Endodermal cell (in vitro differentiated cells): ENCODE measurements at places on chromosomes 7 and 10. TPM values are rescaled to one million over a fixed set of nuclear protein-coding genes. Genes with fewer than 3 reads are reported as not detected.

DNA sequence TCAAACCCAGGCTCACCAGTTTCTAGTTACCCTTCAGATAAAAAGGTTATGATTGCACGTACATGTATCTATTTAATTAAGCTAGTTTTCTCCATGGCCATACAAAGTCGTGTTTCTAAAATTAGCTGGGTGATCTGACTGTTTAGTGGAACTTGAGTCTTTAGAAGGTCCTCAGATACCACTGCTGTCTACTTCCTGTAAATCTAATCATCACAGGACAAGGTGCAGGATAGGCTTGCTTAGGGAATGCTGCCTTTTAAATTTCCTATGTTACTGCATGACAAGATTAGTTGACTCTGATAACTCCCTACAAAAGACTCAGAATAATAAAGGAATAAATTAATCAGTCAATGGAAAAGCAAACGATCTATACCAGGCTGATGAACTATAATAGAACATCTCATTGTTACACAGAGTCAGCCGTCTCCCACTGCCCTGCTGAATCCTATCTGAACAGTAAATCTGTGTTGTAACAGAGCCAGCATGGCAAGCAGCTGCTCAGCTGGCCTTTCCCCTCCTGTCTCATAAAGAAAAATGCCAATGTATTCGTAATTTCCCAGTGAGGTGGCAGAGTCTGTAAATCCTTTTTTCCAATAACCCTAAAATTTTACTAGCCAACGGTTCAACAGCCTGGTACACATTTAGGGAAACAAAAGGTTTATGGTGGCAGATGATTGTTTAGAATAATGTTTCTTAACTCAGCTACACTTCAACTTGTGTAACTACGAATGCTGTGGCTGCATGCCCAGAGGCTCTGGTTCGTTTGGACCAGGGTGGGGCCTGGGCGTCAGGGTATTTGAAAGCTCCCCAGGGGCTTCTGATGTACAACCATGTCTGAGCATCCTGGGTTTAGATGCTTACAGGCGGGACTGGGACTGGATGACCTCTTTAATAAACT lies 318.0 kb downstream of the PAXIP1 start:
- H3K4me1 ChIP-seq = no peaks in the 10 kb centered on the region
- H3K27ac ChIP-seq = no peak overlapping the region
- no peaks in the 10 kb centered on the region for H3K36me3 ChIP-seq

GRCh38 chr10:72272689-72273409 lies 875 bp upstream of the DDIT4 start:
- peaks cover 20% of the 10 kb centered on the region for H3K4me1 ChIP-seq
- H3K36me3 ChIP-seq = peaks cover 7% of the 10 kb centered on the region
- H3K4me3 ChIP-seq = peak overlapping the region; percentile 92
- no peaks in the 10 kb centered on the region for H3K27me3 ChIP-seq
- DNase-seq = peak; percentile 96
- peak overlapping the region; percentile 94 for H3K27ac ChIP-seq

GRCh38 chr7:51802718-51803117 lies 486.1 kb upstream of the COBL start:
- H3K4me1 ChIP-seq = no peaks in the 10 kb centered on the region
- DNase-seq = peak; percentile 60
- no peak overlapping the region for H3K27ac ChIP-seq
- no peaks in the 10 kb centered on the region for H3K36me3 ChIP-seq
- no peak overlapping the region for H3K4me3 ChIP-seq

DNA sequence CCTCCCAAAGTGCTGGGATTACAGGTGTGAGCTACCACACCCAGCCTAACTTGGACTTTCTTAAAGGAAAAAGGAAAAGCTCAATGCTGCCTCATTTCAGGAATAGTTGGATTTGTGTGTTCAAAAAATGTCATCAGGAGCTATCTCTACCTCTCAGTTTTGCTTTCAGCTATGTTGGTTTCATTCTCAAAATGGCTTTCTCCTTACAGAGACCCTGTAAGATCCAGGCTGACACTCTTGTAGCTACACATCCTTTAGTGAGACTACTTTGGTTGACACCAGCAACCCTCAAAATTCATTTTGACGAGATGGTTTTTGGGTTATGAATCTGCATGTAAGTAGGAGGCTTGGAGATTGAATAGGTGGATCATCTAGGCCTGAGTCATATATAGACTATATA lies 269.7 kb upstream of the SORCS1 start:
- no peak for DNase-seq
- H3K36me3 ChIP-seq = peaks cover 38% of the 10 kb centered on the region
- no peaks in the 10 kb centered on the region for H3K27me3 ChIP-seq
- no peaks in the 10 kb centered on the region for H3K4me1 ChIP-seq
- no peak overlapping the region for H3K4me3 ChIP-seq

GRCh38 chr10:1291178-1292090 lies 235.2 kb downstream of the WDR37 start:
- H3K4me1 ChIP-seq = no peaks in the 10 kb centered on the region
- no peaks in the 10 kb centered on the region for H3K27me3 ChIP-seq
- no peak overlapping the region for H3K4me3 ChIP-seq
- no peaks in the 10 kb centered on the region for H3K36me3 ChIP-seq

PAPOLB gene
- 0.90 and 1.8 TPM in 2 replicates for total RNA-seq

- no peak overlapping the region for H3K27ac ChIP-seq
- H3K36me3 ChIP-seq = no peaks in the 10 kb centered on the region
- no peaks in the 10 kb centered on the region for H3K27me3 ChIP-seq
Measured at GRCh38 chr10:61821693-61822092, 79.8 kb upstream of the ARID5B start.

DNA sequence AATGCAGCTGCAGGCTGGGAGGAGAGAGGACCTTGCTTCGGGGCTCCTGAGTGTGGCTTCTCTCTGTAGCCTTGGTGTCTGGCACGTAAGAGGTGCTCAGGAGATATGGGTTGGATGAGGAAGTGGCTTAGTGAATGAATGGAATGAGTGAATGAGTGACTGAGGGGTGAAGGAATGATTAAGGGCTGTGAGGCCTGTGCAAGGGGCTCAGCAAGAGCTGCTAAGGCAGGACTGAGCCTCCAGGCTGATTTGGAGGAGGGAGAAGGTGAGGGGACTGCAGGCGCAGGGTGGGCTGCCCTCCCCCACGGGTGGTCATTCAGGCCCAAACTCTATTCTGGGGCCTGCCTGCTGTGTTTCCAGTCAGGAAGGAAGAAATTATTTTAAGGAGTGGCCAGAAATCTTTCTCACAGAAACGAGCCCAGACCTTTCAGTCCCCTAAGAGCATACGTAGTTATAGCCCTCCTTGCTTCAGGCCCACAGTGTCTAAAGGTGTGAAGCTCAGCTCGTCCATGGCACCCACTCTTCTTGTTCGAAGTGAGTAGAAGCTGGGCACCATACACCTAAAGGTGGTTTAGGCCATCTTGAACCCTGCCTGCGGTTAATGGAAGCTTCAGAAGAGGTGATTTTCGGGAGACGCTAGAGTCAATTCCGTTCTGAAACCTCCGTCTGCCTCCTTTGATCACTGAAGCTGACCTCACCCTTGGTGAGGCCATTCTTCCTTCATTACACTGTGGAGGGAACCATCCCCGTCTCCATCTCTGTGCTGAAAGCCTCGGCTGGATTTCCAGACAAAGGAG lies 49.5 kb upstream of the SAMD8 start:
- H3K27me3 ChIP-seq = peaks cover 48% of the 10 kb centered on the region
- H3K36me3 ChIP-seq = no peaks in the 10 kb centered on the region
- H3K4me3 ChIP-seq = no peak overlapping the region
- no peak overlapping the region for H3K27ac ChIP-seq

DNA sequence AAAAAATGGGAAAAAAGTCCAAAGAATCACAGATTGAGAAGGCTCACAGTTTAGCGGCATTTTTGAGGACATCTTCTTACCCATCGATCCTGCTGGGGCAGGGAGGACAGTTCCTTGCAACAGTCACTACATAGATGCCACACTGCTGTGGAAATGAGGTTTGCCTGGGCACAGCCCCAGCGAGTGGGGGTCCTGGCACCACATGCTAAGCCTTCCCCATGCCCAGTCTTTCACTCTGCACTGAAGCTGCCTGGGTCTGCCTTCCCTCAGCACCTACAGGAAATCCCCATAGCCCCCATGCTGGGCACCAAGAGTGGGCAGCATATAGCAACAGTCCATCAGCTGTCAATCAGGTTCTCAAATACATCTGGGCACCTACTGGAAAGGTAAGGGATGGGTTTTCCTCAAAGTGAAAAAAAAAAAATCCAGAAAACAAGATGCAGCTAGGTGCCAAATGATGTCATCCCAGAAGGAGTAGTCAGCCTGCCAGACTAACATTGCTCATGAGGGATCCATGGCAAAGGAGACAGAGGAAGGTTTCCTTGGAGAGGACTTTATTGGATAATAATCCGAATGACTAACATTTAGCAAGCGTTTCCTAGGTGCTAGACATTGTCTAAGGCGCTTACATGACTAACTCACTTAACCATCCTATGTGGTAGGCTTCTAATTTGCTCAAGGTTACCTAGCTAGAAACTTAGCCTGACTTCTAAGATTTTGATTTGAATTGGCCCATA lies 125.7 kb upstream of the CXCL12 start:
- no peaks in the 10 kb centered on the region for H3K36me3 ChIP-seq
- no peaks in the 10 kb centered on the region for H3K4me1 ChIP-seq
- no peak overlapping the region for H3K4me3 ChIP-seq

DNA sequence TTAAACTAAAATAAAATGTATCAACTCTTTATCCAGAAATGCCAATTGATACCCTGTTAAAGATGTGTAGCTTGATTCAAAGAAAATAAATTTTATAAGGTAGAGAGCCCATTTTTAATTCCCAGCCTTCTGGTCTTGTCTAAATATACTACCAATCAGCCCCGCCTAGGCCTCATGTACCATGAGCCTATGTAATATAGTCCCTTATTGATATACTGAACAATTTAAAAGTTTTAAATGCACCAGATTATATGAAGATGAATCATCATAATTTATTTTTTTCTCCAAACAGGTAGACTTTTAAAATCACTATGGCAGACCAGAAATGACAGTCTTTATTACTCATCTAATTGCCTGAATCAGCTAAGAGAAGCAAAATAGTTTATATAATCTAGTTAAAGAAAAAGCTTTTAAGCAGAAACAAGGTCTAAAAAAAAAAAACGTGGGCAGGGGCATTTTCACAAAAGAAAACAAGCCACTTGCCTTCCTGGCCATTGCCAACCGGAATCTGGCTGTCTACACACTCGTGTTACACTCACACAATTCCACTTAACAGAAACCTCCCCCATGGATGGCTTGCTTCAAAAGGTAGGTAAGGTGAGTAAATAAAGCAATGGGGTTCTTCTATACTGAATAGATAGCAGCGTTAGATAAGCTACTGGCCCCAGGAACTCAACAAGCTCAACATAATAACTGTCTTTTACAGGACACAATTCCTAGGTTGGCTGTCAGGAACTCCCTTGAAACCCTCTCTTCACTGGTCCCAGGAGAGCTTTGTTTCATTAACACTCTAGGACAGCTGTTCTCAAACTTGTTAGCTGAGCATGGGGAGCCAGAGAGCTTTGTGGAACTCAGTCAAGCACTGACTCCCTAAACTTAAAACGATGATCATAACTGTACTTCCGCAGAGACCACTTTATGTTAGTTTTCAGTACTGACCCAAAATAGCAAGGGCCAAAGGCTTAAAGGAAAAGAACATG lies 37.2 kb downstream of the RAPGEF5 start:
- peaks cover 5% of the 10 kb centered on the region for H3K36me3 ChIP-seq
- H3K27ac ChIP-seq = no peak overlapping the region
- peaks cover 10% of the 10 kb centered on the region for H3K4me1 ChIP-seq
- H3K4me3 ChIP-seq = peak overlapping the region; percentile 2
- no peaks in the 10 kb centered on the region for H3K27me3 ChIP-seq

DNA sequence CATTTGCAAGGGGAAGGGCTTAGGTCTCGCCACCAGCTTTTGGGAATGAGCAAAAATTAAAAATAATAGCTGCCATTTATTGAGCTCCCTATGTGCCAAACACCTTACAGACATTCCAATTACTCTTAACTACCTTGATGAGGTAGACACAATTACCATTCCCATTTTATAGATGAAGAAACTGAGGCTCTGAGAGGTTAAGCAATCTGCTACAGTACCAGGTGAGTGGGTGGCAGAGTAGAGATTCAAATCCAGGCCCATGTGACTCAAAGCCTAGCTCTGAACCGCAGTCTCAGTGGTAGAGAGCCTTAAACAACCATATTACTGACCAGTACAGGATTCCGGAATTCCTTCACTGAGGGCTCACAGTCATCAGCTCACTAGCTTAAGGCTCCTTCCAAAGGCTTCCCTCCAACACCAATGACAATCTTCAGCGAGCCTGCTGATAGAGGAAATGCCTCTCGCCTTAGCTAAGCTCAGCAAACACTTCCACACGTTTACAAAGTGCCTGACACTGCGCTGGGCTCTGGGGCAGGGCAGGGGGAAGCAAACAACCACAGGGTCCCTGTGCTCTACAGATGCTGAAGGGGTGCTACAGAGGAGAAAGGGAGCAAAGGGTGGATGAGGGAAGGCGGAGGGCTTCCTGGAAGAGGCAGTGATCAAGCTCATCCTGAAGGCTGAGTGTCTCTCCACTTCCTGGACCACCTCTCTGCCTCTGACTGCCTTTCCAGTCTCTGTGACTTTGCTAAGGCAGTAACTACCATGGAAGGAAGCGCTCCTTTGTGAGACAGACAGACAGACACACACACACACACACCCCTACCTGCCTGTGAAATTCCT lies 7.4 kb downstream of the LRRC20 start:
- no peak overlapping the region for H3K4me3 ChIP-seq
- no peak overlapping the region for H3K27ac ChIP-seq
- H3K27me3 ChIP-seq = no peaks in the 10 kb centered on the region
- DNase-seq = peak; percentile 62

DNA sequence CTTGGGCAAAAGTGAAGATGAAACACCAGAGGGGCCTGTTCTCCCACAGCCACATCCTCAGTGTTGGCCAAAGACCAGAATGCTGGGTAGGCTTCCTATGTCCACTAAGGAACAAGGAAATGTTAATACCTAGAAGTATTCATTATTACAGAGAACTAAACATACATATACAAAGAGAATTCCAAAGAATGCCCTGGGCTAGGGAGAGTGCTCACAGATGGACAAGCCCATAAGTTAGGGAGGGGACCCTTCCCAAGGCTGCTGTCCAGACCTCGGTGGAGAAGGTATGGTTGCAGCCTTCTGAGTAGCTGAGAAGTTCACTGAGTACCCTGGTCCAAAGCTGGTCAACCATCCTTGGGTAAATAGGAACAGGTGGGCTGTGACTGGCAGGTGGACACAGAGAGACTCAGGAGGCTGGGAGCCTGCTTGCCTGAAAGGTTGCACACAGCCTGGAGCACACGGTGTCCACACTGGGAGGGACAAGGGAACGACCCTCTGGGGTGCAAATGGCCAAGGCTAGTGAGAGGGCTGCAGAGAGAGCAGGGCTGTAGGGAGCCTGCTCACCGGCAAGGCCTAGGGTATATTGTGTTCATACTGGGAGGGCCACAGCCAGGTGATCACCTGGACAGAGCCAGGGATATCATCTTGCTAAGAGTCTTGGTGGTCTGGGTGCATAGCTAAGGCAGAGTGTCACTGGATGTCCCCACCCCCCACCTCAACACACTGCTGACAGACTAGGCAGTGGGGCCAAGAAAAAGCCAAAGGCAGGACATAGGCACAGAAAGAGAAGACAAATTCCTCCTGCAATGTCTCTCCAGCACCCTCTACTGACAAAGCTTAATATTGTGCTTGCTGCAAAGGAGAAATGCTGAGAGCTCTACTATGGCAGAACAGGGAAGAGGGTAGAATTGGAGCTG lies 40.3 kb downstream of the CPVL start:
- peaks cover 5% of the 10 kb centered on the region for H3K36me3 ChIP-seq
- DNase-seq = peak; percentile 74
- no peaks in the 10 kb centered on the region for H3K27me3 ChIP-seq
- H3K4me3 ChIP-seq = no peak overlapping the region
- no peak overlapping the region for H3K27ac ChIP-seq
- H3K4me1 ChIP-seq = peaks cover 2% of the 10 kb centered on the region

VSIR gene
- 0.07 and 0.68 TPM in 2 replicates for total RNA-seq
